ENCODE measurements at places on chromosomes 16 and 17.

GRCh38 chr16:11686713-11687380, 18.6 kb downstream of the SNN start:
- DNase-seq = no peak

GRCh38 chr17:47603830-47604597, 45.7 kb upstream of the KPNB1 start:
- DNase-seq = no peak

DNA sequence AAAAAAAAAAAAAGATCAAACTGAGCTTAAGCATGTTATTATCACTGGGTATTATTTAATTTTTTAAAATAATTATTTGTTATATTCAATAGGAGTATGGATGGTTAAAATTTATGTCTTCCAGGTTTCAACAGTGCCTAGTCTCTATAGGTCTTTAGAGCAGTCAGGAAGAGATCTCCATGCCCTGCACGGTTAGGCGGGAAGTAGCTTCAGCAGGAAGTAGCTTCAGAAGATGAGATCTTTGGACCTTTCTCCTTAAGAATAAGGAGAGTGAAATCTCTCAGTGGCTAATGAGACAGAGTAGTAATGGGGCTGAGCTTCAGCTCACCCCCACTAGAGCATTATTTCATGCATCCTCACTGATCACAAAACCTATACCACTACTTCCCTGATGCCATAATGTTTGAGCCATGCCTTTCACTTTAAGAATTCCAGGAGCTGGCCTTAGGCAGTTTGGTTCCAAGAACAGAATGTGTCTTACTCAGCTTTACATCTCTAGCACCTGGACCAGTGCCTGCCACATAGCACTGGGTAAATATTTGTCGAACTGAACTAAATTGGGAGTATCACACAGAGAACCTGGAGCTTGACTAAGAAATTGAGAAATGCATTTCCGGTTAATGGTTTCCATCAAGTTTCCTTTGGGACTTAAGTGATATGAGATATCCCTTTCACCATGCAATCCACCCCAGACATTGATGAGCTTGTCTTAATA, 43.5 kb downstream of the SCPEP1 start:
- DNase-seq = no peak

GRCh38 chr16:89586218-89586617, 10.7 kb downstream of the CPNE7 start:
- no peak for DNase-seq

- DNase-seq = no peak
Observed at GRCh38 chr16:87607223-87607622, 4.9 kb downstream of the JPH3 start.

DNA sequence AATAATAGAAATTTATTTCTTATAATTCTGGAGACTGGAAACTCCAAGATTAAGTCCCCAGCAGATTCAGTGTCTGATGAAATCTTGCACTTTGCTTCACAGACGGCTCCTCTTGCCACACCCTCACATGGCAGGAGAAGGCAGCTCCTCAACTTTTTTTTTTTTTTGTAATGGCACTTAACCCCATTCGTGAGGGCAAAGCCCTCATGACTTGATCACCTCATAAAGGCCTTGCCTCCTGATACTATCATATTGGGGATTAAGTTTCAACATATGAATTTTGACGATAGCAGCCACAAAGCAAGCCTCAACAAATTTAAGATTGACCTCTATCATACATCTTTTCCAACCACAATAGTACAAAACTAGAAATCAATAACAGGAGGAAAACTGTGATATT, 42.3 kb upstream of the CDYL2 start:
- no peak for DNase-seq

- peak; percentile 25 for DNase-seq
Observed at GRCh38 chr17:73430848-73431247, 119.0 kb upstream of the CDC42EP4 start.

DNA sequence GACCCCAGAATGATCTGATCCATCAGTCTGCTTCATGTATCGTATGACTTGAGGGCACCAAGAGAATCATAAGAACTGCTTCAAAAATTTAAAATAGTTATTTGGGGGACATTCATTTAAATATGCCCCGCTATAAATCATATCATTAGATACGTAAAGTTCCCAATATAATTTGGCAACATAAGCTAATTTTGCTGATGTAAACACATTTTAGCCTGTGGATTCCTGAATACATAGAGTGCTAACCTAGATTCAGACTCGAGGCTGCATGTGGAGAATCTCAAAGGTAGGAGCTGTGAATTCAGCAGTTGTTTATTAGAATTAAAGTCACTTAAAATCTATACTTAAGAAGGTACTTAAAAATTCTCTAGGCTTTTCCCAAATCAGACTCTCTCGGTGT, 24.9 kb downstream of the ANKFN1 start:
- DNase-seq = no peak

DNA sequence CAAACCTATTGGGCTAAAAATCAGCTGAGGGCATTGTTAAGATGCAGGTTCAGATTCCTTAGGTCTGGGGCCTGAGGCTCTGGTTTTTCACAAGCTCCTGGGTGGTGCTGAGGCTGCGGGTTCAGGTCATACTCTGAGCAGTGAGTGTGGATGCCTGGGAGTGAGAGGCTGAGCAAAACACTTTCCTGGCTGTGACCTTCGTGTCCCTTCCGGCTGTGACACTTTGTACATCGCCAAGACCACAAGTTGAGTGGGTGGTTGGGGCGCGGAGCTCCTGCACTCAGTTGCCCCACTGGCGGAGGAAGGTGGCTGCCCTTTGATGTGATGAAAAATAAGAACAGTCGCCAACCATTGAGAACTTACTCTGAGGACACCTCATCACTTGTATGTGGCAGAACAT, 24.8 kb downstream of the CCR7 start:
- DNase-seq = no peak

DNA sequence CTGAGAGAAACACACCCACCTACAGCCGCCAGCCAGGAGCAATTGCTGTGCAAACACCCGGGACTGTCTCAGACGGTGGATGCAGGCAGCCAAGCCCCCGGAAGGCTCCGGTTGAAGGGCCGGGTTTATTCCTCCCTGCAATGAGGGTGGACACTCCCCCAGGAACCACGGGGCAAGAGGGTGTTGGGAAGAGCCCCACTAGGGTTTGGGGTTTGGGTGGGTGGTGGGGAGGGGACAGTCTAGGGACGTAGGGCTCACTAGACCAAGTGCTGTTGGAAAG, 19.2 kb downstream of the JPH3 start:
- DNase-seq = no peak

GRCh38 chr17:68783861-68784260, 171.3 kb downstream of the ABCA8 start:
- DNase-seq = no peak

DNA sequence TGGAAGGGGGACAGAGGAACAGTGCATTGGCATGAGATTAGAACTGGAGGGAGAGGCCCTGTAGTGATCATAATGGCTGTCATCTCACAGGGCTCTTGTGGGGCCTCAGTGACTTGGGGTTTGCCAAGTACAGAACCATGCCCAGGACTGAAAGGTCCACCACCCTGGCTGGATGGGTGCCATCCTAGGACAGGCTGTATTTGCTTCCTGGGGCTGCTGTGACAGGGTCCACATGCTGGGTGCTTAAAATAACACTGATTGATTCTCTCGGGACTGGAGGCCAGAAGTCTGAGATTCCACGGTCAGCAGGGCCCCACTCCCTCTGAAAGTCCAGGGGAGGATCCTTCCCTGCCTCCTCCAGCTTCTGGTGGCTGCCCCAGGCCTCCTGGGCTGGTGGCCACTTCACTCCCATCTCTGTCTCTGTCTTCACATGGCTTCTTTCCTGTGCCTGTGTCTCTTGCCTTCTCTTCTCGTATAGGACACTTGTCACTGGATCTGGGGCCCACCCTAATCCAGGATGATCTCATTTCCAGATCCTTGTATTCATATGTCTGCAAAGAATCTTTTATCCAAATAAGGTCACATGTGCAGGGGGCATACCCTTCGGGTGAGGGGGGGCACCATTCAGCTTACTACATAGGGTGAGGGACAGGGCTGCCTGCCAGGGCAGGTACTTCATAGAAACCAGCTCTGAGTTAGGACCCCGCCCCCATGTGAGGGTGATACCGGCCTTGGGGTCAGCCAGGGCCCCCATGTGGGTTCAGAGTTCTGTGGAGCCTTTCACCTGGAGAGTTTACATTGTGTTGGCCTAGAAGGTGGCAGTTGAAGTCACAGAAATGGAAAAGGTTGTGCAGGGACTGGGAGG, 52.6 kb downstream of the USP22 start:
- DNase-seq = no peak
